ENCODE measurements at places on chromosomes 11 and 22.

GRCh38 chr22:46684706-46685105, 53.3 kb downstream of the CERK start:
- no peak for DNase-seq

GRCh38 chr22:22430111-22430820, 78.3 kb downstream of the ZNF280B start:
- DNase-seq = no peak

DNA sequence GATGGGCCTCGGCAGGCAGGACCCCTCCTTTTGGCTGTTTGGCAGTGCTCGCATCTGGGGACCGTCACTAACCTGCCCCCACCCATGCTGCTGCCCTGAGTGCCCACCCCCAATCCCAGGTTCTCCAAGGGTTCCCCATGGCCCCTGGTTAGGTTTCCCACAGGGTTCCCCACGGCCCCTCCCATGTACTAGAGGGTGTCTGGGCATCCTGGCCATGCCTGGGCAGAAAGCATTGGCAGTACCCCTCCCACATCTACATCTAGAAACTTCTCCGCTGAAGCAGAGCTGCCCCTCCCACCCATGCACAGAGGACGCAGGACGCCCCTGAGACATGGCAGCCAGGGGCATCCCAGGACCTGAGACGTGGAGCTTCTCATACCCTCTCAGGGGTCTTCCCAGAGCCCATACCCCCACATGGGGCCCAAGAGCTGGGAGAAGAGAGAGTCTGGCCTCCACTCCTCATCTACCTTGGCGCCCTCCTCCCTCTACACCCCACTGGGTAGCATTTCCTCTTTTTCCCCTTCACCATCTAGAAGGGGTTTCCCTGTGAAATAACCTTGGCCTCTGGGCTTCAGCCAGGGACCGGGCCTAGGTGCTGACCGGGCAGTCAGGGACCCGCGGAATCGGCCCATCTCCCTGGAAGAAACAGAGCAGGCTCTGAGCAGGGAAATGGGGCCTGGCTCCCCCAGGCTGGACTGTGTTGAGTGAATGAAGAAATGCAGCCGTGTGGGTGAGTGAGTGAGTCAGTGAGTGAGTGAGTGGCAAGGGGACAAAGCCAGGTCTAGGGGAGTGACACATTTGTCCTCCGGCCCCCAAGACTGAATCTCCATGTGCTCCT, 987.3 kb downstream of the BRD1 start:
- no peak for DNase-seq

DNA sequence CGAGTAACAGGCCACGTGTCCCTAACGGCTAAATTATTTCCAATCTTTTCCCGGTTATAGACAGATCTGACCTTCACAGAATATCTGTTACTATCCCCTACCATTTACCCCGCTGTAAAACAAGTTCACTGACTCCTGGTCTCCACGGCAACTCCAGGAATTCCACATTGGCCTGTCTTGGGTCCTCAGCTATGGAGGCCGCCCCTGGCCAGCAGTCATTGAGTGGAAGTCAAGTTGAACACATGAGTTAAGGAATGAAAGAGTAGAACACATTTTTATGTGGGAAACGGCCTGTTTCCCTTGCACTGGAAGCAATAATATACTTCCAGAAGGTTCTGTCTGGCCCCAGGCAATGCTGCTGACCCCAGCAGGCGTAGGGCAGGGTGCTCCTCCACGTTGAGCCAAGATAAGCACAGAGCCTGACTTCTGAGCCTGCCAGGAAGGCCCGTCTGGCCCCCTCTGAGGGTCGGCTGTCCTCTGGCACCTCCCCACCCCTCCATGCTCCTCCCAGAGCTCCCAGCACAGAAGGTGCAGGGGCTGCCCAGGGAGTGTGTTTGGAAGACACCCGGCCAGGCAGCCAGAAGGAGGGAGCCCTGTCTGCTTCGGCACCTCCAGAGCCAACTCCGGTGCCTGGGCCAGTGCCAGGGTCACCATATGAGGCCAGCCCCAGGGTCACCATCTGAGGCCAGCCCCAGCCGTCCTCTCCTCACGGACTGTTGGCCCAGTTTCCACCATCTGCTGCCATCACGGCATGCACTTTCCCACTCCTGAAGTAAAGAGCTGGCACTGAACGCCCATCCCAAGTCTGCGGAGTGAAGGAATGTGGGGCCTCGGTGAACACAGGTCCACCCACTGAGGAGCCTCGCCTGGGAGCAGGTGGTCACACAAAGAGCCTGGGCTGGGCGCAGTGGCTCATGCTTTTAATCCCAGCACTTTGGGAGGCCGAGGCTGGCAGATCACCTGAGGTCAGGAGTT, 813.2 kb downstream of the BRD1 start:
- no peak for DNase-seq

DNA sequence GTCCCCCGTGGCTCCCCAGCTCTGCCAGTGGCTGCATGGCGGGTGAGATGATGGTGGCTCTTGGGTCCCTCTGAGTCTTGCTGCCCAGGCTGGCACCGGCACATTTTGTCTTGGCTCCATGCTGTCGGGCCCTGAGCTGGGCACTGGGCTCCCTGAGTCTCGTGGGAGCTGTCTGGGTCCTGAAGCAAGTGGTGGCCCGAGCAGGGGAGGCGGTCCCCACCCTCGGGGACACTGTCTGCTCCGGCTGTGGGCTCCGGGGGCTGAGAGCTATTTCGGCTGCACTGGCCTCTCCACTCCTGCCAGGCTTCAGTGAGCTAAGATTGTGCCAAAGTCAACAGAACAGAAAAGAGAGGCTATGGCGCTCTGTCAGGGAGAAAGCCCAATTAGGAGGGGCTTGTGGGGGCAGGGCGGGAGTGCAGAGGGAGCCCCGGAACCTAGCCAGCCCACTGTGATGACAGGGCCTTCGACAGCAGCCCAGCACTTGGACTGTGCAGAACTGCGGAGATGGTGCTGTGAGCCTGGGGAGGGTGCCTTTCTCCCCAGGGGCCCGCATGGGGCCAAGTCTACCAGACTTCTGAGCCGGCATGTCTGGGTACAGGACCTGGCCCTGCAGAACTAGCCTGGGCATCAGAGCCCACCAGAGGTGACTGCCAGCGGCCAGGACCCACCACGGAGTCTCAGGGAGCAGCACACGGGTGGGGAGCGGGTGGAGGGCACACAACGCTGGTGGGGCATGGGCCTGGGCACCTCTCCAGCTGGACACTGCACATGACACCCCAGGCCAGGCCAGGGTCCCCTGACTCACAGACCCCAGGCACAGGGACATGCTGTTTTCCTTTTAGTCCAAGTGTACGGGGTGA, 38.0 kb downstream of the RTN4R start:
- no peak for DNase-seq

GRCh38 chr11:133215596-133216230, 316.6 kb downstream of the OPCML start:
- no peak for DNase-seq

DNA sequence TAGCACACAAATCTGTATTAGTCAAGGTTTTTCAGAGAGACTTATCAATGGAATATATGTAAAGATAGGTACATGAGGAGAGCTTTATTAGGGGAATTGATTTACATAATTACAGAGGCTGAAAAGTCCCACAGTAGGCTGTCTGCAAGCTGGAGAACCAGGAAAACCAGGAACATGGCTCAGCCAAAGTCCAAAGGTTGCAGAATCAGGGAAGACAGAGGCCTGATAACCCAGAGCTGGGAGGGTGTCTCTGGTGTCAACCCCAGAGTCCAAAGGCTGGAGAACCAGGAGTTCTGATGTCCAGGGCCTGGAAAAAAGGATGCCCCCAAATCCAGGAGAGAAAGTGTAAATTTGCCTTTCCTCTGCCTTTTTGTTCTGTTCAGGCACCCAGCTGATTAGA, 16.3 kb upstream of the OR5F1 start:
- DNase-seq = no peak

- no peak for DNase-seq
These were observed 214.6 kb downstream of the NTM start for GRCh38 chr11:131584785-131585592.

- DNase-seq = no peak
These were observed 42.6 kb downstream of the SLN start for GRCh38 chr11:107669191-107669740.

- no peak for DNase-seq
These were observed 13.1 kb downstream of the CRY2 start for GRCh38 chr11:45860348-45860747.

DNA sequence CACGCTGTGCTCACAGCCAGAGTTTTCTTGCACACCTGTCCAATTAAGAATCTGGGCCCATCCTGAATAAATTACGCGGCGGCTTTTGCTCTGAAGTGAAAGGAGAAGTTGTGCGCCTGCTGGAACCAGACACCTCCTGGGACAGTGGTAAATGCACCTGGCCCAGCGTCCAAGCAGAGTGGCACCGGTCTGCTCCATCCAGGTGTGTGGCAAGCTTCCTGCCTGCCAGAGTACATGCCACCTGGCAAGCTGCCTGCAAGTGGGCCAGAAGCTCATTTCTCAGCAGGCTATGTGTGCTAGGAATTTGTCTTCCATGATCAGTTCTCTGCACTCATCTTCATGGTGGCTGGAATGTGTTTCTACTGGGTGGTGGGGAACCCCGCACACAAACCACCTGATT, 660.6 kb downstream of the ETS1 start:
- no peak for DNase-seq

GRCh38 chr11:96012086-96012824, 88.3 kb upstream of the MTMR2 start:
- peak; percentile 87 for DNase-seq

DNA sequence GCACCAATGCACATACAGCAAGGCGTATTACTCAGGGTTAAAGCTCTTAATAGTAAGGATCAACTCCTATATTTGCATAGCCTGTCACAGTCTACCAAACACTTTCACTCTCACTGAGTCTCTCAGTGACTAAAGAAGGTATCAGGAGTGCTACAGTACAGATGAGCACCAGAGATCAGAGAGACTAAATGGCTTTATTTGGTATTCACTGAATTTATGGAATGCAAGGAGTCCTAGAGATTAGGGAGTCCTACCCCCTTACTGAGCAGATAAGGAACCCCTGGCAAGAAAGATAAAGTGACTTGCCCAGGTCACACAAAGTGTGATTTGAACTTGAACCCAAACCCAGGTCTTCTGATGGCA, 396.4 kb upstream of the CCDC90B start:
- no peak for DNase-seq

GRCh38 chr11:111259896-111260295, 14.4 kb downstream of the POU2AF2 start:
- no peak for DNase-seq

DNA sequence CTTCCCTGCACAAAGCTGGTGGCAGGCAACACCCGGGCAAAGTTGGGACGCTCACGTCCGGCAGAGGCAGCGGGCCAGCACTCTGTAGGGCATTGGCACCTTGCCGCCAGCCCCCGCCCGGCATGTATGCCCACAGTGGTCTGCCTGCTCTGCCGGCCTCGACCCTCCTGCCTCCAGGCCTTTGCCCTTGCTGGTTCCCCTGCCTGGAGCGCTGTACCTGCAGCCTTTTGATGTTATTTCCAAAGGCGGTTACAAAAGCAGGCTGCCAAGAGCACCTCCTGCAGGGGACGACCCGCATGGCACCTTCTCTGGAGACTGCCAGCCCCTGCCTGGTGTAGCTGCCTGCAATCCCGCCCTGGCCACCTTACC, 56.5 kb upstream of the SHISAL1 start:
- DNase-seq = no peak

DNA sequence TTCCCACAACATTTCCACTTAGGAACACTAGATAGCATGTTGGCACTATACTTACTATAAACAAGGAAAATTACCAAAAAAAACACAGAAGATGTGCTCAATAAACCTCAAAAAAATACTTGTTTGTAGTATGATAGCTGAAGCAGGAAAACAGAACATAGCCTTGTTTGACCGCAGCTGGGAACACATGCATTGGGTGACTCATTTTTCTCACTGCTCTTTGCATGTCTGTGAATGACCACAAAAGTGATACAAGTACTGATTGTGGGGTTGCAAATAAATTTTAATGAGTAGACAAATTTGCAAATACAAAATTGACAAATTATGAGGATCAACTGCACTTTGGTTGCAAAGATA, 22.8 kb upstream of the GUCY1A2 start:
- DNase-seq = no peak

DNA sequence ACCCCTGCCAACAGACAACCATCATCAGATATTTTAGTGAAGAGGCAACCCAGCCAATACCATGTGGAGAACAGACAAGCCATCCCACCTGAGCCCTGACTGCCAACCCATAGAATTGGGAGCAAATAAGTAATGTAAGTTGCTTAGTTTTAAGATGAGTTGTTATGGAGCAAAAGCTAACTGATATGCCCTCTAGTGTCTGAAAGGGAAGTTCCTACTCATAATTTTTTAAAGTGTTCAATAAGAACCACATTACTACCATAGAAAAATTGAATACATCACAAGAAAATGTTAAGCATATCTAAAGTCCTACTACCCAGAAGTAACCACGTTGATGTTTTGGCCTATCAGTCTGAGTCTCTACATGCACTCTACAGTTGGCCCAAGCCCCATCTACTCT, 50.8 kb upstream of the SLC36A4 start:
- no peak for DNase-seq

DNA sequence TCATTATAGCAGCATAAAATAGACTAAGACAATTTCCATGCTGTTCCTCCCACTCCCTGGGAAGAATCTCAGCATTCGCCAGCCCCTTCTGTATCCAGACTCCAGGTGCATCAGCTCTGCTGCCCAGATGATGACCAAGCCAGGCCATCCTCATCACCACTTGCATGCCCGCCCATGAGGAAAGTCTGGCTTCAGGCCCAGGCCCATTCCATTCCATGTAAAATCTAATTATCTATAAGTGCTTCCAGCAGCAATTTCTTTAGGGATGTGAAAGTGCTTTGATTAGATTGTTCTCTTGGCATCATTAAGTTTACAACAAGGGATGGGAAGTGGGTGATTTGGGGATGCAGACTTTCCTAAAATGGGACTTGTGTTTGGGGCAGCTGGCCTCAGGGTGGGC, 100.3 kb downstream of the INSC start:
- DNase-seq = no peak

DNA sequence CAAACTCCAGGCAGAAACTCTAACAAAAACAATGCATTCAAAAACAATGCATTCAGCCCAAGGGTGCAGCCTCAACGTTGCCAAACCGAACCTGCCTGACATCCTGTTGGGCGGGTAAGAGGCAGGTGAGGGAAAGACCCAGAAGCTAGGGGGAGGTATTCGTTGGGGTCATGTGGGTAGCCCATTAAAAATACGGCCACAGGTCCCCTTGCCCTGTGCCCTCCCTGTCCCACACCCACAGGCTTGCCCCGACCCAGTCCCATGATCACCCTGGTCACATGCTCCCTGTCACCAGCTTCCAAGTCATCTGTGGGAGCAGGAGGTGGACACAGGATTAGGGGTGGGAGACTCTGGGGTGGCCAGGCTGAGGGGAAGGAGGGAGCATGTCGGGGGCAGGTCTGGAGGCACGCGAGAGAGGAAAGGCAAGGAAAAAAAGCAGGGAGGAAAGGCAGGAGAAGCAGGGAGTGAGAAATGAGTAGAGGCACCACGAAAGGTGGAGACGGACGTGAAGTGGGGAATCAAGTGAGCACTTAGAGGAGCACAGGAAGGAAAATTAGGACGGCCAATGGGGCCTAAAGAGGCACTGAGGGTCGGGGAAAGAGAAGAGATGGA, 683 bp downstream of the PLA2G6 start:
- DNase-seq = peak; percentile 35

GRCh38 chr11:35962369-35963138, 18.7 kb downstream of the LDLRAD3 start:
- DNase-seq = no peak

GRCh38 chr11:128909438-128910125, 18.4 kb downstream of the KCNJ5 start:
- DNase-seq = no peak
